ENCODE measurements at places on chromosomes 5 and 9.

GRCh38 chr5:112237456-112237855 is 181.6 kb downstream of the EPB41L4A start:
- DNase-seq: no peak

DNA sequence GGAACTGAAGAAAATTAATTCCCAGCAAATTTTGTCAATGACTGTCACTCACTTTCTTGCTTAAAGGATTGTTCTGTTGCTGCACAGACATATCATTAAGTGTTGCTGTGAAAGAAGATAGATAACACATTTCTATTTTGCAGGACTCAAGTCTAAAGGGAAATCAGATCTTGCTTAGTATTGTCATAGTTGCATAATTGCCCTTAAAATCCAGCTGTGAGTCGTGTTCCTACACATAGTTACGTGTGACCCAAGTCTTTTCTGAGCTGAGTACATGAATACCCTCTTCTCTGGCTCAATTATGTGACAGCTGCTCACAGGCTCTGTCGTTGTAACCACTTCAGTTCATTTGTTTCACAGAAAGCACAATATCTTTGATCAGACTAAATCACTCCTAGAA is 390.8 kb downstream of the DTWD2 start:
- no peak for DNase-seq

GRCh38 chr9:116298878-116299391 is 145.3 kb downstream of the PAPPA start:
- DNase-seq: no peak

DNA sequence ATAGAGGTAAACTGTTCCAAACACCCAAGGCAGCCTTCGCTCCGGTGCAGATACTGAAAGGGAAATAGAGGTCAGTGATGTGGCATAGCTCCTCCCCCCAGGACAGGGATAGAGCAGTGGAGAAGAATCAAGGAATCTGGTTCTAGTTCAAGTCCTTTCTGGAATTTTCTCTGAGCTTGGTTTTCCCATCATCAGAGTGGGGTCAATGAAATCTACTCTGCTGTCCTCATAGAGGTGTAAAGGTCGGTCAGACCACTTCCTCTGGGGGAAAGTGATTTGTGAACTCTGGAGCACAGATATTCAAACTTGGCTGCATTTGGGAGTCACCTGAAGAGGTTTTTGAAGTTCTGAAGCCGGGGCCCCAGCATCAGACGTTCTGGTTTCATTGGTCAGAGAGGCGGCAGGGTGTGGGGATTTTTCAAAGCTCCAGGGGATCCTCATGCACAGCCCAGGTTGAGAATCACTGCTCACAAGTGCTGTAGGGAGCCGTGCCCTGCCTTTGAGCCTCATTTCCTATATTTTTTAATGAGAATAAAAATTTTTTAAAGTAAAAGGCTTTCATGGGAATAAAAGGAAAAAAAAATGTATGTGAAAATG is 105.7 kb upstream of the RAD23B start:
- DNase-seq: no peak

DNA sequence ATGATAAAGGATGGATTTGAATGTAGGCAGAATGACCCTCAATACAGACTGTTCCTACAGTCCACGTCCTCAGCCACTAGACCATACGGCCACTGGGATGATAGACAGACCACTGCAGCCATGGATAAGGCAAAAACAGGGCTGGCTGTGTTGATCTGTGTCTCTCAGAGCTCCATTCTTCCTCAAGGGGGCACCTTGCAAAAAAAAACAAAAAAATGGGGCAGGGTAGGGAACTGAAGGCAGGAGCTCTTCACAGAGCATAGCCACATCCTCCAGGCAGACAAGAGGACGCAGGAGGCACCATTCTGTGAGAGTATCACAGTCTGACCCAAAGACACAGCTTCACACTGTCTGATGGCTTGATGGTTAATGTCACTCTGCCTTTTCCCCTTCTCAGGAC is 61.2 kb upstream of the GABRP start:
- DNase-seq: no peak

- DNase-seq: no peak
Observed at GRCh38 chr9:122848256-122848943, 20.0 kb upstream of the PDCL start.

- DNase-seq: peak; percentile 98
Observed at GRCh38 chr5:132963171-132964104, at the start of gene AFF4. TSS of gene AFF4 (minus strand) at chr5:132963634. CDS start at chr5:132937189, 26,445 bp downstream.

DNA sequence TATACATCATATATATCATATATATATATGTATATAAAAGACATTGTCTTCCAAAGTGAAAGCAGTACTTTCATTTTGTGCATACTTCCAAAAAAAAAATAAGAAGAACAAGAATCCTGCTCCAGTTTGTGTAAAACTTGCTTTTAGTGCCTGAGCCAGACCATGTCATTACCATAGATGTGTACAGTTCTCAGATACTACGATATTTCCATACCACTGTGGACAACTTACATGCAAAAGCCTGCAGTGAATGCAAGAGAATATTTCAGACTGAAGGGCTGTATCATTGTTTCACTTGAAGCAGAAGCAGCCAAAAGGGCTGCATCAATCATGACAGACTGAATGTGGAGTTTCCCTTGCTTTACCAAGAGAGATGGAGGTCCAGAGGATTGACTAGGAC is 72.6 kb upstream of the CYLC2 start:
- no peak for DNase-seq

- no peak for DNase-seq
Observed at GRCh38 chr5:135031813-135032694, 2.0 kb downstream of the PITX1 start.

DNA sequence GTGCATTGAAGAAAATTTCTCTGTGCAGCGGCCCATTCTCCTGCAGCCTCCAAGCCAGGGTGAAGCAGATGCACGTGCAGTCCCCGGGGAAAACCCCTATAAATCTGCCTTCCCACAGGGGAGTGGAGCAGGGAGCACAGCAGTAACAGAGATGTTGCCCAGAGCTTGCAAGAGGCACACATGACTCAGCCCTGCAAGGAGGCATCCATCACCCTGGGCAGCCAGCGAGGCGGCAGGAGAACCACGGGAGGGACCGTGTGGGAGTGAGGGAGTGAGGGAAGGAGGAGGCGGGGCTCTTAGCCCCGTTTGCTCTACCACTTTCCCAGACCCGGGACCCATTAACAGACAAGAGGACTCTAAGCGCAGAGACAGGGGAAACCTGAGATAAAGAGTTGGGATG is 96.2 kb upstream of the ARAP3 start:
- peak; percentile 75 for DNase-seq

GRCh38 chr9:114003351-114003750 is 74.7 kb downstream of the AMBP start:
- no peak for DNase-seq

DNA sequence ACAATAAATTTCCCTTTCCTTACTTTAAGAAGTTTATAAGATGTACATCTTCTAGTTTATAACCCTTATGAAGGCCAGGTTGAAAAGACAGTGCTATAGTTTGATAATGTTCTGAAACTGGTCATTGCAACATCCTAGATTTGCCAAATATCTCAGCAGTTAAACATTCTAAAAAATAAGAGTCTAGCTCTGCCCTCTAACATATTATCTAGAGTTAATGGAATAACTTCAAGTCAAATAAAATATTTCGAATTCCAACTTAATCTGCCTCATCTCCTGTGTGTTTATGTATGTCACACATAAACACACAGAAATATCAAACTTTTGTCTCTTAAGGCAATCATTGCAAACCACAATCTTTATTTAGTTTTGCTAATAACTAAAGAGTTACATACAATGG is 796.6 kb downstream of the TLE1 start:
- DNase-seq: no peak

- no peak for DNase-seq
Observed at GRCh38 chr9:128420651-128421481, at the start of gene CERCAM. TSS of gene CERCAM (plus strand) at chr9:128420857. CDS start at chr9:128420878, 21 bp downstream.

DNA sequence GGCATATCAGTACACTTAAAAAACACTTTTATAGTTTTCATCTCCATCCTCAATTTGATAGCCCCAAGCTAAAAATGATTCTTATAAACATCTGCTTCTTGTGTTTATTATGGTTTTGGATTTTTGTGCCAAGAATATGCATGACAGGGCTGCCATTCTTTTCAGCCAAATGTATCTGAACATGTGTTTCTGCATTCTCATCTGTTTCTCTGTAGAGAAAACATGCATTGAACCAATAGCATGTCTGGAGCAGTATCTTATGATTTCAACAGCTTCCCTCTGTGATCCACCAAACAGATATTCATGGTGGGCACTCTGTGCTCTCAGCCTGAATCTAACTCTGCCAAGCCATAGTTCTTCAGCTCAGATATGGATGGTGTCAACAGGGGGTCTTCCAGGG is 99.3 kb upstream of the ERCC6L2 start:
- DNase-seq: no peak

GRCh38 chr5:121285801-121286521 is 565.7 kb upstream of the FTMT start:
- no peak for DNase-seq

DNA sequence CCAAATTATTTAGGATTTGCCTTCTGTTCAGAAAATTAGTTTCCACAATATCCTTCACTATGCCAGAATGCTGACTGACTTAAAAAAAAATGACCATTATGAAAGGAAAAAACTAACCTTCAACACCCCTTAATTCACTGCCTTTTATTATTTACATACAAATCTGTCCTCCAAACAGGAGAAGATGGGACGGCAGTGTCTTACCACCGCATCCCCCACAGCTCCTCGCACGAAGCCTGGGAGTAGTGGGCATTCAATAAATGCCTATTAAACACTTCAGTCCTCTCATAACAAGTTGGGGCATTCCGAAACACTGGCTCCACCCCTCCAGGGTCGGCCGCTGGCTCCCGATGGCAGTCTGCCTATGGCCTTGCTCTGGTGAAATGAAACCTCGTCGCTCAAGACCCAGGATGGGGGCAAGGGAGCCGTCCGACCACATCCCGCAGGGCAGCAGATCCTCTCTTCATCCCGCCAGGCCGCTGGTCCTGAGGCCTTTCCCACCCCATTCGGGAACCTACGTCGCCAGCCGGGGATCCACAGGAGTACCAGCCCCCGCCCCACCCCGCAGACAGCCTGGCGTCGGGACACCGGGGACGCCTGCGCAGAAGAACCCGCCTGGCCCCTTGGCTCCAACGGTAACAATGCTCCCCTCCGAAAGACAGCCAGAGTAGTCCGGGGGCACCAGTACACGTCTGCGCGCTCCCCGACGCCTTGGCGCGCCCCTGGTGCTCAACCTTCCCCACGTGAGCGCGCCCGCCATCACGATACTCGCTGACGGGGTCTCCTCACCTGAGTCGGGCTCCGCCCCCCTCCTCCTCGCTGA is 613 bp downstream of the ZBTB5 start:
- DNase-seq: no peak

DNA sequence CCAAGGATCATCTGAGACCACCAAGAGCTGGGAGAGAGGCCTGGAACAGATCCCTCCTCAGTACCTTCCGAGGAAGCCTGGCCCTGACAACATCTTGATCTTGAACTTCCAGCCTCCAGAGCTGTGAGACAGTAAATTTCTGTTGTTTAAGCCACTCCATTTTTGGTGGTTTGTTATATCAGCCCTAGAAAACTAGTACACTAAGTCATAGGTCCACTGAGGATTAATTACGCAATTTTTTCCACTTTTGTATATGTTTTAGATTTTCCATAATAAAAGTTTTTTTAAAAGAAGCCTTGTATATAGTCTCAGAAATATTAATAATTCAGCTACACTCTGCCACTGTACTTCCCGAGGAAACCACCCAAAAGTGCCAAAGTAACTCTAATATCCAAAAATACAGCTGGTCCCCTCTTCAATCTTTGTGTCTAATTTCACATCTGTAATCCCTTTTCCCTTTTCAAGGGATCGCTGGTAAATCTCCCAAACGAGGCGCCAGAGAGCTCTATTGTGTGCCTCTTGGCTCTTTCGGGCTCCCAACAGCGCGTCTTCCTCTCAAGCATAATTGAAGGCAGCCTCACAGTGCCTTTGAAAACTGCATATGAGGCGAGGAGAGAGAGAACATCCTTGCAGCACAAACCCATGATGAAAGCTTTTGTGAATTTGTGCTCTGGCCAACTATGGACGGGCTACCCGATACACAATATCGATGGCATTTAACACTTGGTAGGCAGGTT is 32.7 kb downstream of the PRUNE2 start:
- no peak for DNase-seq

DNA sequence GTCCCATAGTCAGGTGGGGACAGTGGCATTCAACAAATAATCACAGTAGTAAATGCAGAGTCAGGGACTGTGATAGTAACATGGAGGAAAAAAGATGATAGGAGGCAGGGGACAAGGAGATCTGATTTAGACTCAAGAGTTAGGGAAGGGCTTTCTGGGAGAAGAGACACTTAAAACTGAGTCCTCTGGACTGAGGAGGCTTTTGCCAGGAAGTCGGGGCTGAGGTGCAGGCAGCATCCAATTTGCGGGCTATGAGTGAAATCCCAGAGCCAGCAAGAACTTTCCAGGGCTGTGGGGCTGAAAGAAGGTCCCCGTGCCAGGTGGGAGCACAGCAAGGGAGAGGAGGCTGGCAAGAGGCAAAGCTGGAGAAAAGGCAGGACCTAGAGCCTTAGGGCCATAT is 124.1 kb downstream of the KIF4B start:
- no peak for DNase-seq

DNA sequence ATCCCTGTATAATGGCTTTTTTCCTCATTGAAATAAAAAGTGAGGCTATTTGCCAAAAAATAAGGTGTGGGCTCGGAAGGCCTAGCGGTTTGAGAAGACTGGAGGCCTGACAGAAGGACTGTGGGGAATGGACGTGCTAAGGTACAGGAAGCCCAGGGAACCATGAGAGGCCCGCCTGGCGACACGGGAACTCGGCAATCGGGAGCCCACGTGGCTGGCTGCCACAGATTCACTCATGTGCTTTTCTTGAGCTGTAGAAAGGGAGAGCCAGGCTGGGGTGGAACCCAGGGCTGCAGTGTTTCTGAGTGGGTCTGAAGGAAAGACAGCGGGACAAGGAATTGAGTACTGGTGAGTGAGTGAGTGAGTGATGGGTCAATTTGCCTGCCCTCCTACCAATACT is 11.9 kb upstream of the DDX41 start:
- DNase-seq: no peak

- DNase-seq: no peak
Observed at GRCh38 chr5:149599375-149599774, 18.1 kb downstream of the ARHGEF37 start.

GRCh38 chr9:116543731-116544400 is 143.2 kb upstream of the TRIM32 start:
- no peak for DNase-seq

DNA sequence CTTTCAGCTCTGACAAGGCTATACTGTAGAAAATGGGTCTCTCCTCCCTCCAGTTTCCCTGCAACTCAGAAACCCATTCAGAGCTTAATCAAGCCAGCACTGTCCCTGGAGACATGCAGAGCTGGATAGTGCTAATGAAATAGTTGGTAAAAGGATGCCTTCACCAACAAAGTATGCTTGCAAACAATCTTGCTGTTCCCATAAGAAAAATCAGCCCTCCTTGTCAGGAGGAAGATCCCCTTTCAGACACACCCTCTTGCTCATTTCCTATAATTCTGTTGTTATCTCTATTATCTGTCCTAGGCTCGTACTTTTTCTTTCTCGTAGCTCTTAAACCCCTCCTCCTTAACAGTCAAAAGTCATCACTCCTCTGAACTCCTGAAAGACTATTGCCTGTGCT is 9.9 kb upstream of the OSMR start:
- no peak for DNase-seq

- DNase-seq: peak; percentile 43
Observed at GRCh38 chr9:137029058-137029936, 1.3 kb upstream of the ABCA2 start.

GRCh38 chr9:129282731-129283211 is 104.7 kb upstream of the IER5L start:
- DNase-seq: no peak
